ENCODE measurements at places on chromosomes 2 and 18. TPM values are rescaled to one million over a fixed set of nuclear protein-coding genes. Genes with fewer than 3 reads are reported as not detected.

GRCh38 chr2:176769021-176769420 is 443.6 kb upstream of the HNRNPA3 start:
- no peak for DNase-seq

GRCh38 chr2:100189387-100189786 is 47.0 kb upstream of the AFF3 start:
- no peak for DNase-seq

DNA sequence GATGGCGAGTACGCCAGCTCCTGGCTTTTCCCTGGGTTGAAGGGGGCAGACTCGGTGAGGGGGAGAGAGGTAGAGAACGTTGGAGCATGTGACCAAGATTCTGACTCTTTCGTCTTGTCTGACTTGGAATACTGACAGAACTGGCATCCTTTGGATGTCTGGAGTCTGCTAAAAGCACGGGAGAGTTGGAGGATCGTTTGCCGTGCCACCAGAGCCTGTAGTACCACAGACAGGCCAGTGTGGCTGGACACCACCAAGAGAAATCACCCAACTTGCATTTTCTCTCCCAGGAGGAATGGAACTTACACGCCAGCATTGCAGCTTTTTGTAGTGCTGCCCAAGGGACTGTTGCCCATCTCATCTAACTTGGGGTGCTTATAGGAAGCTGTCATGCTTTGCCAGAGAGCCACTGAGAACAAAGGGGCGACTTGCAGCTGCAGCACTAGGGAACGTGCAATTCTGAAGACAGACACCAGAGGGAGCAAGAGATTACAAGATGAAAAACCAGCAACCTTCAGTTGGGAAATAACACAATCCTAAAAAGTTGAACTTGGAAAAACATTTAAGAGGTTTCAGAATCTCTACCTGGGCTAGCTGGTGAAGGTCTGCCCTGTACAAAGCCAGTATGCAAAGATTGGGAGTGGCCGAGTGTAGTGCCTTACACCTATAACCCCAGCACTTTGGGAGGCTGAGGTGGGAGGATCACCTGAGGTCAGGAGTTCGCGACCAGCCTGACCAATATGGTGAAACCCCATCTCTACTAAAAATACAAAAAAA is 24.1 kb downstream of the PSMG2 start:
- peak; percentile 13 for DNase-seq

DNA sequence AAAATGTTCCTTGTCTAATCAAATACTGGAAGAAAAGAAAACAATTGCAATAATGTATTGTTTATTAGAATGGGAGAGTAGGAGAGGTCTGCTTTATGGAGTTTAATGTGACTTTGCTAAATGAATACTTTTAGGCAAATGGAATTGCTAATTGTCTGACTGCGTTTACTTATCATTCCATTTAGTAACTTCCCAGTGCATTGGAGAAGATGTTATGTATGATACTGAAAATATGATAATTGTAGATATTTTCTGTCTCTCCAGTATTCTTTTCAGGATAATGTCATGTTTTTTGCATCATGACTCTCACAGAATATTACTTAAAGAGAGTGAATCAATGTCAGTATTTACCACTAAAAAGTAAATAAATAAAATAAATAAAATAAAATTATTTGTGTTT is 8.1 kb upstream of the ERBB4 start:
- DNase-seq: no peak

DNA sequence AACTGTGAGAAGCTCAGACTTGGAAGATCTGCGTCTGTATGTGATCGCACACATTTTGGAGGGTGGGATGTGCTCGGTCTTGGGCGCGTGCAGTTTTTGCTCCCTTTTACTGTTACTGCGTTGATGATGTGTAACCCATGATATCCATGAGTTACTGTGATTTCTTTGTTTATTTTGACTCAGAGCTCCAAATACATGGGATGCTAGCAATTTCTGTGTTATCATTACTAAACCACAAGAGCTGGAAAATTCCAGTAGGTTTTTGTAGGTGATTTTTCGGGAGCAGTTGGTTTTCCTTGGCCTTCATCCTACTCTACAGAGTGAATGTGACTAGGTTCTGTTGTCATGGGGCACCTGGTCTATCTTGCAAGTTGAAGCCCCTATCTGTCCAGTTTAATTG is 124.2 kb downstream of the AGAP1 start:
- DNase-seq: no peak

DNA sequence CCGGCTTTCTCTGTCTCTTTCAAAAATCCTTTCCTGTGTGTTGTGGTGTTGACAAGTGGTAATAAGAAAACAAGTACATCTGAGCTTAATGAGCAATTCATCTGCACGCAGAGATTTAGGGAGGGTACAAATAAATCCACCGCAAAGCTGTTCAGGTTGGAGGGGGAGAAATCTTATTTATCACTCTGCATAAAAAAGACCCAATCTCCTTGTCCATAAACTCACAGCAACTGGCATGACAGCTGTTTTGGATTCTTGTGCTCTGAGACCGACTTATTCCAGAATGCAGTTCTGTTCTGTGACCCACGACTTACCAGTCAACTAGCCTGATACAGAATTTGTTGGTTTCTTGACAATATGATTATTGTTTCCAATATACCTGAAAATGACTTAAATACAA is 380.1 kb downstream of the SOX11 start:
- DNase-seq: no peak

GRCh38 chr2:28225473-28226080 is 167.1 kb upstream of the FOSL2 start:
- no peak for DNase-seq

GRCh38 chr2:166125557-166125956 is 2.3 kb downstream of the SCN1A start:
- DNase-seq: no peak

DNA sequence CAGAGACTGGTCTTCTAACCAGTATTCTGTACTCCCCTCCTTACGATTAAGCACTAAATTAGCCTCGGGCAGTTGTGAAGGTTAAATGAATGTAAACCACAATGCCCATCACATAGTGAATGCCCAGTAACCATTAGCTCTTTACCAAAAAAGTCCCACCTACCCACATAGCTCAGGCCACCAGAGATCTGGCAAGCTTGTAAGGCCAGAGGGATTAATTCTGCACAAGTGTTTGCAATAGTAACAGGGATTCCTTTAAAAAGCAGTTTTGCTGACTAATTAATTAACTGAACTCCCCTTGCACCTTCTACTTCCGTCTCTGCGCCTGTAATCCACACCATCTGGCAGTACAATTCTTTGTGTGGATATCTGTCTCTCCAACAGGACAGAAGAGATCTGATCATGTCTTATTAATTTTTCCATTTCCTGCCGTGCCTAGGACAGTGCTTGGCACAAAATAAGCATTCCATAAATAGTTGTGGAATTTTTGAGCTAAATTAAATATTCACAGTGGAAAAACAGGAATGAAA is 36.2 kb upstream of the IGFBP2 start:
- DNase-seq: no peak

DNA sequence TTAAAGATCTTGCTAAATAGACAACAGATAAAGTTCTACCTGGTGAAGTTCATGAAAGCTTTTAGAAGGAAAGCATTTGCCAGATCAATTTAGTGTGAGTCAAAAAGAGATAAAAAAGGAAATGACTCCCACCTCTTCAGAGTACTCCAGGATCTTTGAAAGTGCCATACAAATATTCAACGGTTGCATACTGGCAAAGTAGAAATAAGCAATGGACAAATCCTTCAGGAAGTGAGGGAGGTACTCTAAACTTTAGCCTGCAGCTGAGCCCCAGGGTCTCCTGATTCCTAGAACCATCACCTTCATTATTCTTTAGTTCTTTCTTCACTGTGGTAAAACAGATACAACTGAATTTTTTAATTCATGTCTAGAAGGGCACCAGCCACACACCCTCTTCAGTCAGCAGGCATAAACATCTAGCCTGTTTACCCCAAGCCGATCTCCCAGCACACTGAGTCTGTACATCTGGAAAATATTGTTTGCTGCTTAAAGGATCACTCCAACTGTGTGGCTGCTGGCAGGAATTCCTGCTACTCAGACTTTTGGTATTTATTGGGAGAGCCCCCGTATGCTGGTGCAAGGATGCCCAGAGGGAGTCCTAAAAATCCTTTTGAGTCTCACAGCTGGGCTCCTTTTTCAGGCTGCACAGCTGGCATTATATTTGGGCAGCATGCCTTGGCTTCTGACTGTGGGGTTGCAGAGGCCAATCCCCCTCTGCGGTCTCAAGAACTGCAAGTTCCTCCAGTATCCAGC is 72.3 kb upstream of the SESTD1 start:
- no peak for DNase-seq

GRCh38 chr2:9297156-9297555 is 90.5 kb downstream of the ASAP2 start:
- no peak for DNase-seq

- DNase-seq: peak; percentile 19
Observed at GRCh38 chr2:99940963-99941362, 201.4 kb downstream of the AFF3 start.

DNA sequence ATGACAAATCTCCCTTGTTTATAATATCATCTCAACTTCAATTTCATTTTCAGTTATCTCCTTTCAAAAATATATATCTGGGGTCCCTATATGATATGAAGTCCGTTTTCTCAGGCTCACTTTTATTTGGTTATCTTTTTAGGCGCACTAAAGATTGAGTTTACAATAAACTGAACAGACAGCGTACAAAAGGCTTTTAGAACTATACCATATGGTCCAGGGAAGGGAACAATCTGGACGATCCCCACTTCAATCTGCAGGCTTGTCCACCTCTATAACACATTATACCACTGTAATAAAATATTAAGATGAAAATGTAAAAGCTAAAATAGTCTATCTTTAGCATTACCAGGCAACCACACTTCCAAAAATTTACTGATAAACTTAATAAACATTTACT is 289.9 kb downstream of the ZEB2 start:
- no peak for DNase-seq

Gene IRS1
- total RNA-seq: 13.0 TPM

DNA sequence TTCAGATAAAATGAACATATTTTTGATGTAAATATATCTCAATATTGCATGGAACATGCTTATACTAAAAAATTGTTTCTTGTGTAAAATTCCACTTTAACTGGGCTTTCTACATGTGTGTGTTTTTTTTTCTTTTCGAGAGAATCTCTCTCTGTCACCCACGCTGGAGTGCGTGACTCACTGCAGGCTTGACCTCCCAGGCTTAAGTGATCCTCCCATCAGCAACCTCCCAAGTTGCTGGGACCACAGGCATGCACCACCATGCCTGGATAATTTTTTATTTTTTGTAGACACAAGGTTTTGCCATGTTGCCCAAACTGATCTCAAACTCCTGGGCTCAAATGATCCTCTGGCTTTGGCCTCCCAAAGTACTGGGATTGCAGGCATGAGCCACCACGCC is 254.6 kb downstream of the LOXHD1 start:
- no peak for DNase-seq

DNA sequence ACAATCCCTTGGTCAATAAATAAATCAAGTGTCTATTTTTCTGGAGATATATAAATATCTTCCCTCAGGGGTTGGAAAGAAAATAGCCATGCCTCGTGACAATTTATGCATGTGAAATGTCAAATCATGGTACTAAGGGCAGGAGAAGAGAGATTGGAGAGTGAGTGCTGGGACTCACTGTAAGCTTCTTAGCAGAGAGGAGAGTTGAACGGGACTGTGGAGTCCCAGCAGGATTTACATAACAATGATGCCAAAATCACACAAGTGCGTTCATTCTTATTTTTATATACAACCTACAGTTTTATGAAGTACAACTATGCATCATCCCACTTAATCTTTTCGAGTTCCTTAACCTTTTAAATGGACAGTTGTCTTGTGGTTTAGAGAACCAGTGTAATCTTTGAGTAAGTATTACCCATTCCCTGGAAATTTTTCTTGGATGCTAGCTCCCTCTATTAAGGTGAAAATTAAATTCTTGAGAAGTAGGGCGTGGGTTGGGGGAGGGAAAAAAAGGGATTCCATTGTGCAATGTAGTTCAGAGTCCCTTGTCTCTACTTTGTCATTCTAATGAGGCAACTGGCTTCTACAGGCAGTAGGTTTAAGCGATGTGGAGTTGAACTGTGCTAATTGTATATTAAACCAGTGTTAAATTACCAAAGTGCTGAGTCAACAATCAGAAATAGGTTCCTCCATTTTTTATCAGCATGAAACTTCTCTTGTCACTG is 143.6 kb upstream of the EPHA4 start:
- no peak for DNase-seq

- DNase-seq: no peak
Observed at GRCh38 chr2:225025917-225026571, 16.2 kb downstream of the DOCK10 start.

- no peak for DNase-seq
Observed at GRCh38 chr2:46632349-46632748, 153.0 kb downstream of the TMEM247 start.

DNA sequence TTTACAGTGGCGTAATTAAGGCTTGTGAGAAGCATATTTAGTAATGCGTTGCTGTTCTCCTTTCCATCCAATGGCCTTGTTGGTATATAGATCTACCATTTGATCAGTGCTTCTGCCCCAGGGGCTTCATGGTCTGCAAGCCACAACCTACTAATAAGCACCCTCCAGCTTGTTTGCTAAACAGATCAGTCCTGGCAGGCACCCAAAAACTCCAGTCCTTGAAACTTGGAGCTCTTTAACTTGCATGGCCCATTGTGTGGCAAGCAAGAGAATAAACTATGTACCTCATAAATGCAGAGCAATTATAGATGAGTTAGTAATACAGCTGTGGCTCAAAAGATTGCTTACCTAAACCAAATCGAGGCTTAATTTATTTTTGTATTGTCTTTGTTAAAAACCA is 158.5 kb downstream of the FTCDNL1 start:
- no peak for DNase-seq

Gene CROCC2
- not detected for total RNA-seq

GRCh38 chr2:39608686-39609441 is 56.9 kb upstream of the TMEM178A start:
- no peak for DNase-seq

- DNase-seq: no peak
Observed at GRCh38 chr2:200627110-200627770, 41.4 kb downstream of the AOX1 start.

Gene NTSR2
- not detected for total RNA-seq

DNA sequence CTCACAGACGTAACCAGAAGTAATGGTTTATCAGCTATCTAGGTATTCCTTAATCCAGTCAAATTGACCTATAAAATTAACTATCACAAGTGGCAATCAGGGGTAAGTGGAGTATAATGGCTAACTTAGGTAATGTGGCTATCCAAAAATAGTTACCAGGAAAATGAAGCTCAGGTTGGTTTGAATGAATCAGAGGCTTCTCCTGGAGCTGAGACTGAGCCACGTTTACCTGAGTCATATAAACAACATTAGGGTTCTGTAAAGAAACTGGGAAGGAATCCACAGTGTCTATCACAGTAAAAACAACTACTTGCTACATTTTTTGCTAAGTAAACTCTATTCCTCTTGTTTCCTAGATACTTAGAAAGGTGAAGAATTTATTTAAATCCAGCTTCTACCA is 236.0 kb upstream of the SPHKAP start:
- DNase-seq: peak; percentile 56
